ENCODE measurements at places on chromosomes 6 and 20.

GRCh38 chr6:157503018-157503747 is 122.2 kb downstream of the ZDHHC14 start:
- peak; percentile 24 for DNase-seq

DNA sequence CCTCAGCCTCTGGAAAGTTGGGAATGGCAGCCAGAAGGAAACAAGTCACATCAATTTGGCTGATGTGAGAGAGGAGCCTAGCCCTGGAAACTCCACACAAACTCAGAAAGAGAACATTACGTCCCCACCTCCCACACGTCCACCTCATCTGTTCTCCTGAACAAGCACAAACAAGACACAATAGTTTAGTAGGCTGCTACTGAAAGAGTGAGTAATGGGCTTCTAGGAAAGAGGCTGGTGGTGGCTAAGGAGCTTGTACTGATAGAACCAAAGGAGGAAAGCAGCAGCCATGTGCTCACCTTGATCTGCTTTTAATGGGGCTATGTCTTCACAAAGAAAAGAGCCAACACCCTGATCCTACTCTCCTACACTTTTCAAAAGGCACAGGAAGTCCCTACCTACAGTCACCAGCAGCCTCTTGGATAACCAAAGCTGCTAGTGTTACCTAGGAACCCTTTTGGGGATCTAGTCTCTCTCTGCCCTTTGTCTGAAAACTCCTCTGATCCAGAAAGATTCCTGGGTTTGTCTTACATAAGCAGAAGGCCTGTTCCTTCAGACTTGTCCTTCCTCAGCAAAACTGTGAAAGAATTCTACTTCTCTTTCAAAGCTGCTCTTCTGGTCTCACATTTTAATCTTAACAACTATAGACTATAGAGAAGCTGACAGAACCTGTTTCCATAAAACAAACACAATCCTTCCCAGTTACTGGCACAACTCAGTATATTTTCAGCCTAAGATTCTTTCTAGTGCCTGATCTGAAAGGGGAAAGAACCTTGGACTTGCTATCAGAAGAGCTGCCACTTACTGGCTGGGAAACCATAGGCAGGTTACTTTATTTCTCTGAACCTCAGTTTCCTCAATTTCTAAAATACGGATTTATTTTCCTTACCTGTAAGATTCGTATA is 3.1 kb downstream of the PLAGL2 start:
- no peak for DNase-seq

DNA sequence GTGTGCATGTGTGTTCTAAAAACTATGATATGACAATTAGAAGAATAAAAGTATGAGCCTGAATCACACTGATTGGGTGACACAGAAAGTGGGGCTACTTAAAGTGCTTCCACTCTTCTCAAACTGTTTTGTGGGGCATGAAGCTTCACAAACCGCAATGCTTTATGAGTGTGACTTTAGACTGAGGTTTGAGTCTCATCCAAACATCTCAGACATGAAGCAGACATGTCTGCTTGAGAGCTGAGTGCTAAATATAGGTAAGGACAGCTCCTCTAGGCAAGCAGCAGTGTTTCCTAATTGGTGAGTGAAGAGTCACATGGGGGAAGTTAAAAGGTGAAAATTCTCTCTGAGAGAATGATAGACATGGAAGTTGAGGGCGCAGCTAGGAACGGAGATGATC is 726.9 kb upstream of the CITED2 start:
- no peak for DNase-seq

DNA sequence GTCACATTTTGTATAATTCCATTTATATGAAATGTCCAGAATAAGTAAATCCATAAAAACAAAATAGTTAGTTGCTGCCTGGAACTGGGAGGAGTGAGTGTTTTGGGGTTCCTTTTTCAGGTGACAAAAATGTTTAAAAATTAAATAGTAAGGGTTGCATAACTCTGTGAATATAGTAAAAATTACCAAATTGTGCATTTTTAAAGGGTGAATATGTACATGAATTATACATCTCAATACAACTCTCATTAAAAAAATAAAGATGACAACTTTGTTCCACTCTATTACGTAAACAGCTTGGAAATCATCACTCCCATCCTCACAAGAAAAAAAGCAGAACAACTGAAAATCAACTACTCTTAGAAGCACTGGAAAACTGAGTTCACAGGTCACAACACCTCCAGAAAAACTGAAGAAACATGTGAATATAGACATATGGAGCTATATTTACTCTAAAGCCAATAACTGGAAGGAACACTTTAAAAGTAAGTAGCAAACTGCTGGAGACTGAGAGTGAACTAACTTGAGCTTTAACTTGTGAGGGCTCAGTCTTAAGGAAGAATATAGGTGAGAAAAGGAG is 40.0 kb downstream of the RANBP9 start:
- no peak for DNase-seq

DNA sequence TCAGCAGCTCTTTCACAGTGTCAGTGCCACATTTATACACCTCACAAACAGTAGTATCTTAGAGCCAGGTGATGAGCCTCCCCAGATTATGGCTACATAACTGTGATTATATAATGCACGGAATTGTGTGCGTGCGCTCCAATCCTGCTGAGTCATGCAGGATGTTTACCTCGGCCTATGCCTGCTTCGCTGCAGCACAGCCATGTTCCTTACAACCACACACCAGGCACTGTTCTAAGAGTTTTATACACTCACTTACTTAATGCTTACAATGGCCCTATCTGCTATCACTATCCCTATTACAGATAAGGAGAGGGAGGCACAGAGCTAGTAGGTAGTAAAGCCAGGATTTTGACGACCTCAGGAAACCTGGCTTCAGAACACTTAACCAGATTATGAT is 7.3 kb downstream of the ZKSCAN3 start:
- no peak for DNase-seq

DNA sequence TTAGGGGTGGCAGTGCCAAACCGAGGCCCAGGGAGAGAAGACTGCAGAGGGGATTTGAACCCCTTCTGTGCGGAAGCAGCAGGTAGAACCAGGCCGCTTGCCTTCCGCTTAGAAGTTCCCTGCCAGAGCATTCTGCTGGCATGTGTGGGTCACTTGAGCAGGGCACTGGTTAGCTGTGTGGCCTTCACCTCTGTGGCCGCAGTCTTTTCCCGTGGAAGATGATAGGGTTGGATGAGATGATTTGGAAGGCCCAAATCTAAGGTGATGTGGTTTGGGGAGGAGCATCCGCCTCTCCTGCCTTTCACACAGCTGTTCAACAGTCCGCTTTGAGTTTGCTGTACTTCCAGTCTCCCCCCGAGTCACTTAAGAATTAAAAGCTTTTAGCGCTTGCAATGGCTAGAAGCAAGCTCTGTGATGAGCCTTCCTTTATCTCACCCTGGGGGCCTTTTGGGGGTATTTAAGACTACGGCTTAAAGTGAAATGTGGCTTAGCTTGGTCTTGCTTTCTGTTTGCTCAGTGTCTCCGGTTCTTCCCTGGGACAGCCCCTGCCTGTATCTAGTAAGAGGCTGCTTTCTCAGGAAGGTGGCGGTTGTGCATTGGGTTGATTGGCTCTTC is 743 bp downstream of the CMTR1 start:
- DNase-seq: peak; percentile 38

Measured in germinal center (tissue), 1 donor.